ENCODE measurements at places on chromosomes 1 and 21.

GRCh38 chr1:208646431-208646830 is 402.2 kb upstream of the PLXNA2 start:
- DNase-seq, result no peak

DNA sequence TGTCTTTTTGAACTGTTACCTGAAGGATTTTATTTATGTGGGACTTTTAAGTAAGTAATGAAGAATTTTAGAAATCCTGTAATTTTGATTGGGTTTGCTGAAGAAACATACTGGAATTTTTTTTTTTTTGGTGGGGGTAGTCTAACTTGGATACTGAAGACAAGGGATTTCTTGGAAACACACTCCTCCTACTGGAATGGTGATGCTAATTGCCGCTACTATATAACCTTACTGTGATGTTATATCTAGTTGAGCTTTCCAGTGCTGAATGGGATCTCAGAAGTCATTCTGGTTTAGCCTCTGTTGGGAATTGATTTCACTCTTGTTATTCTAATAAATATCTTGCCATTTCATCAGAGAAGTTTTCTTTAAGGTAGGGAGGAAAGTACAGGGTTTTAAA is 8.4 kb downstream of the PPP2R5A start:
- no peak for DNase-seq

GRCh38 chr1:92123868-92124267 is 43.7 kb downstream of the BTBD8 start:
- DNase-seq, result no peak

DNA sequence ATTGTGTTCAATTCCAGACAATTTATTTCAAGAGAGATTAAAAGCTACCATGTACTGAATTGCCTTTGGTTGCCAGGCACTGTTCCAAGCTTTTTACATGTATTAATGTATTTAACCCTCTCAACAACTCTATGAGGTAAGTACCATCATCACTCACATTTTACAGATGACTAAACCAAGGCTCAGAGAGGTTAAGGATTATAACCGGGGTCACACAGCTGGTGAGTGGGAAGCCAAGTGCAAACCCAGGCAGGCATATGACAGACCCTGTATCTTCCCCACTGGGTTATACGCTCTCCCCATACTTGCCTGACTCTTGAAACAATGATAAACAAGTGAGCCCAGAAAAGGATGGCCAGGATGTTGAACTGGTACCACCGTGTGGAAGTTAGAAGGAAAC is 16.5 kb downstream of the PLEKHA6 start:
- DNase-seq, result no peak

- no peak for DNase-seq
These were observed 130.4 kb downstream of the TRABD2B start for GRCh38 chr1:47866601-47867437.

DNA sequence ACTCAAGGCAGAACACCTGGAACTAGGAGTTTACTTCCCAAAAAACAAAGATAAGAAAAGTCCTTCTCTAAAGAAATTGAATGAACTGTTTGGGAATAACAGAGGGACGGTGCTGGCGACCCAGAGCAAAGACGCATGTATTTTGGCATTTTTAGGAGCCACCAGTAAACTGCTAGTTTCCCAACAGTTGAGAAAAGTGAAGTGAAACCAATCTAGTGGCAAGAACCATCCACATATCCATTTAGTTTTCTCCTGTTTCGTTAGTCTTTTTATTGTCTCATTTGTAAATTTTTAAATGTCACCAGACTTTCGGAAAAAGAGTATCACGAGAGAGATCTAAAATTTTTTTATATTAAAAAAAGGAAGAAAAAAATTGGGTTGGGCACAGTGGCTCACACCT is 30.2 kb downstream of the ODF2L start:
- DNase-seq, result no peak

- DNase-seq, result no peak
These were observed 135.0 kb downstream of the PTPRU start for GRCh38 chr1:29371332-29371731.

- DNase-seq, result no peak
These were observed 67.1 kb upstream of the FAM78B start for GRCh38 chr1:166233750-166234366.

GRCh38 chr1:119004129-119004527 is 16.0 kb upstream of the TBX15 start:
- DNase-seq, result no peak

DNA sequence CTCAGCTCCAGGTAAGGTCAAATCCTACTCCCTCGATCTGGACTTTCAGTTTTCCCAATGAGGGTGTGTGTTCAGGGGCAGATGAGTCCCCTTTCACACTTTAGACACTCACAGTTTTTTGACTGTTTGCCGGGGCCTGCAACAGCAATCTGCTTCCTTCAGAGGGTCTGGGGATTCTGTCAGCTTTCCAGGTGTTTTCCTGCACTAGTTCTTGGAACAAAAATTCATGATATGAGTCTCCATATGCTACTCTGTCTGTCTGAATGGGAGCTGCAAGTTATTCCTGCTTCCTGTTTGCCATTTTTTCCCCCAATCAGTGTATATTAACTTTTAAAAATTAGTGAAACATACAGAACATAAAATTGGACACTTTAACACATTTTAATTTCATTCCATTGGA is 24.3 kb downstream of the CYP4B1 start:
- no peak for DNase-seq

DNA sequence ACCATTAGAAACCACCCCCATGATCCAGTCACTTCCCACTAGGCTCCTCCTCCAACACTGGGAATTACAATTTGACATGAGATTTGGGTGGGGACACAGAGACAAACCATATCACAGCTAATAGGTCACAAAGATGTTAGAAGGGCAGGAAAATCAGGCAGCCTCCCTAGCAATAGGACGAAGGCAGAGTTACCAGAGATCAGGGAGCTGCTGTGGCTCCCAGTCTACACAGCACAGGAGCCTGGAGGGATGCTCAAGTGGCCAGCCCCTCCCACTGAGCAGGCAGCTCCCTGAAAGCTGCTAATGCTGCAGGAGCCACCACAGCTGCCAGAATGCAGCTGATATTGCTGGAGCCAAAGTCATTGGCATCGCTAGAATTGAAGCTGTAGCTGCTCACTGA is 51.0 kb downstream of the CR1L start:
- no peak for DNase-seq

DNA sequence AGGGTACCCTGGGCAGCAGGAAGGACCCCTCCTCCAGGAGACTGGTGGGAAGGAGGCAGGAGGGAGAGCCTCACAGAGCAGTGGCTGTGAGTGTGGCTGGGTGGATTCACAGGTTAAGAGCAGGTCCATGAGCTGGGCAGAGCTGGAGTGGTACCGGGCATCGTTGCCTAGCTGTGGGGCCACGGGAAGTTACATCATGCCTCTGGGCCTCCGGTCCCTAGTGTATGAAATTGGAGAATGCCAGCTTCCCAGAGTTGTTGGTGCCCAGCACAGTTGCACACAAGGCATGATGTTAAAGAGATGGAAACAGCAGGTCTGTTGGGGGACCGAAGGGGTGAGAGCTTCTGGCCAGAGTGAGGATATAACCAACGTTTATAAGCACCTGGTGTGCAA is 18.5 kb downstream of the FOXO6 start:
- DNase-seq, result no peak

DNA sequence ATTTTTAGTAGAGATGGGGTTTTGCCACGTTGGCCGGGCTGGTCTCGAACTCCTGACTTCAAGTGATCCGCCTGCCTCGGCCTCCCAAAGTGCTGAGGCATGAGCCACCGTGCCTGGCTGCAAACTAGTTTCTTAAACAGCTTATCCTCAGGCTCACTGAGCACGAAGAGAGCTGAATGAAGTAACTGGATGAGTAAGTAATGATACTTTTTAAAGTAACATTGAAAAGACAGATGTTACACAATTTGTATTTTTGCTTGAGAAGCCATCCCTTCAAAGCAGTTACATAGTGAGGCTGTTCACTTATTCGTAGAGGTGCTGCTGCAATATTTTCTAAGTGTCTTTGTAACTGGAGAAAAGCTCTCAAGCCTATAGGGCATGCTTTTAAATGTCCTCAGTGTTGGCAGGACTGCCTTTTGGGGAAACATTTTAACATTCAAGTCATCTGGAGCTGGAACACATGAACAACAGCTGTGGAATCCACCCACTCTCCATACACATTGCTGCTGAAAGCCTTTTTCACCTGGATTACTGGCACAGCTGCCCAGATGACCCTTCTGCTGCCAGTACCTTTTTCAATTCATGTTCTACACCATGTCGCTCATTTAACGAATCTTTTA is 2.7 kb upstream of the YBX1 start:
- DNase-seq, result no peak

GRCh38 chr1:197915862-197916499 is 1.2 kb upstream of the LHX9 start:
- DNase-seq, result no peak

DNA sequence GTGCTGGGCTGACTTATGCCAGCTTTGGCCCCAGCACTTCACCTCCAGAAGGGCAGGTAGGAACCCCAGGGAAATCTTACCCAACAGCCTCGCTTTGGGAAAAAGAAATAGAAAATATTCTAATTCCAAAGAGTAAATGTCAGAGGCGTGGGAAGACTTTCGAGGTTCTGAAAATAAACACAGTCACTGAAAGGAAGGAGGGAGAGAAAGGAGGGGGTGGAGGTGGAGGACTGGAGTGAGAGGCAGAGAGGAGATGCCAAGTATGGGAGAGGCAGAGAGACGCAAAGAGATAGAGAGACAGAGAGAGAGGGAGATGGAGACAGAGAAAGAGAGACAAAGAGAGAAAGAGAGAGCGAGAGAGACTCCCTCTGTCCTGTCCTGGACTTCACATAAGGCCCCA is 395.0 kb downstream of the PTPRU start:
- DNase-seq, result no peak

GRCh38 chr1:225911191-225912130 is 12.6 kb downstream of the PYCR2 start:
- DNase-seq, result peak; percentile 50

- DNase-seq, result no peak
These were observed 3.7 kb downstream of the VANGL2 start for GRCh38 chr1:160404094-160404493.

GRCh38 chr1:901108-901859 is 22.4 kb upstream of the SAMD11 start:
- no peak for DNase-seq

DNA sequence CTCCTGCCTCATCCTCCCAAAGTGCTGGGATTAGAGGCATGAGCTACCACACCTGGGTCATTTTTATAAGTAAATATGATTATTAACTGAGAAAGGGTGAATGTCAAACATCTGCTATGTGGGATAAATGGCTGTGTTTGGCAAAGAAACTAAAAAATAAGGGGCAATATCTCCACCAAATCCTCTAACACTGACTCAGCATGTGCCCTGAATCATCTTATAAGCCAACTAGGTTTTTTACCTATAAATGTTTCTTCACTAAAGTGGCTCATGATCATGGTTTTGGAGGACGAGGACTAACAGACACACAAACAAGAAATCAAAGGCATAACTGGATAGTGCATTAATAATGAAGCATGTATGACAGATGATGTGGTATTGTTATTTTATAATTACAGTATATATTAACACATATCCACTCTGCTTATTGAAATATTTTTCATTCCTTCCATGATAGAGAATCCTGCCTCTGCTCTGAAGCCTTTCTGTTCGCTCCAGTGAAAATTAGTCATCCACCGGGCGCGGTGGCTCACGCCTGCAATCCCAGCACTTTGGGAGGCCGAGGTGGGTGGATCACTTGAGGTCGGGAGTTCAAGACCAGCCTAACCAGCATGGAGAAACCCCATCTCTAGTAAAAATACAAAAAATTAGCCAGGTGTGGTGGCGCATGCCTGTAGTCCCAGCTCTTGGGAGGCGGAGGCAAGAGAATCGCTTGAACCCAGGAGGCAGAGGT is 11.7 kb upstream of the ARHGAP29 start:
- DNase-seq, result no peak

DNA sequence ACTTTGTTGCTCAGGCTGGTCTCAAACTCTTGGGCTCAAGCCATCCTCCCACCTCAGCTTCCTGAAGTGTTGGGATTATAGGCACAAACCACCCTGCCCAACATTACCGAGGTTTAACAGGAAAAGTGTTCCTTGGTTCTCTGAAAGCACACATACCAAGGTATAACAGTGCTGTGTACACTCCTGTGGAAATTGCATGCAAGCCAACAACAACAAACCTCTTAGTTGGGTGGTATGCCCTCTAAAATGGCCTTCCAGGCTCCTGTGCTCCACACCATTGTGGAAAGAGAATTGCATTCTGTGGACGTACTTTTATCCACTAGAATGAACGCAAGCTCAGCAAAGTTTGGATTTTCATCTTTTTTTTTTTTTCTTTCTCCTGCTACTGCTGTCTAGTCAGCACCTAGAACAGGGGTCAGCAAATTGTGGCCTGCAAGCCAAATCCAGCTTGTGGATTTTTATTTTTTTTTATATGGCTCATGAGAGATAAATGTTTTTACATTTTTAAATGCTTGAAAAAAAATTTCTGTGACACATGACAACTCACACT is 192.2 kb upstream of the TNR start:
- no peak for DNase-seq

GRCh38 chr1:78227705-78228635 is 182.2 kb downstream of the GIPC2 start:
- DNase-seq, result no peak

GRCh38 chr1:230073371-230074035 is 6.5 kb downstream of the GALNT2 start:
- DNase-seq, result no peak

DNA sequence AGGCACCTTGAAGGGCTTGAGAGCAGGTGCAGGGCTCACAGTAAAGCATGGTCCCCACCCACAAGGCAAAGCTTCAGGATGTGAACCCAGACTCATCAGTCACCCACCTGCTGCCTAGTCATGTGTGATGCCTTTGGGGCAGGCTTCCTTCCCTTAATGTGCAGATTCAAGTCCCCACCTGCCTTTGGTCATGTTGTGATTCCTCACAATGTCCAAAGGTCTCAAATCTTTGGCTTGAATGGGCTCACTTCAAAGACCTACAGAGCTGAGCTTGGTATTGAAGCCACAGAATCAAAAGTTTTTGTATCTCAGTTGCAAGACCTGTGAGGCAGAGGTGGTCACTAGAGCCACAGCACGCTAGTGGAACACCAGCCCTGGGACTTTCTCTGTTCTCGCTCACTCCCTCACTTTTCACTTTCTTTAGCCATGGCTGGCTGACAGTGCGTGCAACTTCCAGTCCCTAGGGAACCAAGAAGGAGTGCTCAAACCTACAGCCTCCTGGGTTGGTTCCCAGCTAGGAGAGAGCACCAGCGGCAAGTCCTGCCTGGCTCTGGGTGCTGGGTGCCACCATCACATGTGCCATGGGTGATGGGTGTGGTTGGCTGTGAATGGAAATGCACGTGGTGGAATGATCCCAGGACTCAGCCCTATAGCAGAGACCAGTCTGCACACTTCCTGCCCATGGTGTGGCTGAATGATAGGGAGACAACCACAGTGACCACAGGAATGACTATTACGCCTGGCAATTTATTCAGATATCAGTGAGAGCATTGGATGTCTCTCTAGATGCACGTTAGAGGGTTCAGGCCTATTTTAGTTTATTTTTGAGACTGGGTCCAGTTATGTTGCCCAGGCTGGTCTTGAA is 26.4 kb upstream of the CLIC6 start:
- DNase-seq, result no peak

All from stimulated activated CD8-positive, alpha-beta memory T cell treated with anti-CD3 and anti-CD28 coated beads, Interleukin-2, amount 100 ng/mL, for 1 hour (primary cell).